CD4-positive, alpha-beta T cell treated with Interferon gamma for 1 hour (primary cell): ENCODE measurements at places on chromosomes 12 and 14.

- DNase-seq, result no peak
Measured at GRCh38 chr12:72282721-72283120, 10.6 kb downstream of the TRHDE start.

DNA sequence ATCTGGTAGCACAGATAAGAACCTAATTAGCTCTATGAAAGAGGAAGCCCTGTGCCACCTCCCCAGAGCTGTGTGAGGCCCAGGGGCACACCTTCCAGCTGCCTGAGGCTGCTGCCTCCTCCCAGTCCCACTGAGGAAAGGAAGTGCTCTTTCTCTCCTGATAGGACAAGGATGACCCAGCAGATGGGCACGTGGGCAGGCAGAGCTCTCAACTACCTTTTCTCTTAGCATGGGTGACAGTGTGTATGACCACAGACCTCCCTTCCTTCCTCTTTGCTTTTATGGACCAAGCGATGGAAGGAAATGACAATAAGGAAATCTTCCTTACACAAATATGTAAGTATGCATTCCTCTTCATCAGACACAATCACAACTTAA, 127.6 kb upstream of the AMIGO2 start:
- peak; percentile 65 for DNase-seq

GRCh38 chr12:59168647-59169046, 248.3 kb upstream of the LRIG3 start:
- no peak for DNase-seq

DNA sequence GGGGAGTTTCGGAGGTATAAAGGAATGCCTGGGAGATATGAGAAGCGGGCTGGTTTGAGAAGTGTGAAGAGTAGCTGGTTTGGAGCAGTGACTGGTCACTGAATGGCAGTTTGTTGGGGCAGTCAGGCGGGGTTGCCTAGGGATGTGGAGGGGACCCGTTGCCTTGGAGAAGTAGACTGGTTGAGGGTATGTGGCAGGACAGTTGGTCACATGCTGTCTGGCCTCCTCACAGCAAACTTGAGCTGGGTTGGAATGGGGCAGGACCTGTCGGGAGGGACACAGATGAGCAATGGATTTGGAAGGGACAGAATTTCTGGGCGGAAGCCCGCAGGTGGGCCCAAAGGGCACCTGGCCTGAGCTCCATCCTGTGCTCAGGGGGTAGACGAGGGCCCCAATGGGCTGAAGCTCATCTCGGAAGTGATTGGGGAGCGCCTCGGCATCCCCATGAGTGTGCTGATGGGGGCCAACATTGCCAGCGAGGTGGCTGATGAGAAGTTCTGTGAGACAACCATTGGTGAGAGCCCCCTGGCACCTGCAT, 2.2 kb downstream of the GPD1 start:
- no peak for DNase-seq

GRCh38 chr12:11609045-11609444, 40.4 kb upstream of the ETV6 start:
- DNase-seq, result no peak

- DNase-seq, result no peak
Measured at GRCh38 chr12:26119391-26119989, 5.3 kb downstream of the BHLHE41 start.

DNA sequence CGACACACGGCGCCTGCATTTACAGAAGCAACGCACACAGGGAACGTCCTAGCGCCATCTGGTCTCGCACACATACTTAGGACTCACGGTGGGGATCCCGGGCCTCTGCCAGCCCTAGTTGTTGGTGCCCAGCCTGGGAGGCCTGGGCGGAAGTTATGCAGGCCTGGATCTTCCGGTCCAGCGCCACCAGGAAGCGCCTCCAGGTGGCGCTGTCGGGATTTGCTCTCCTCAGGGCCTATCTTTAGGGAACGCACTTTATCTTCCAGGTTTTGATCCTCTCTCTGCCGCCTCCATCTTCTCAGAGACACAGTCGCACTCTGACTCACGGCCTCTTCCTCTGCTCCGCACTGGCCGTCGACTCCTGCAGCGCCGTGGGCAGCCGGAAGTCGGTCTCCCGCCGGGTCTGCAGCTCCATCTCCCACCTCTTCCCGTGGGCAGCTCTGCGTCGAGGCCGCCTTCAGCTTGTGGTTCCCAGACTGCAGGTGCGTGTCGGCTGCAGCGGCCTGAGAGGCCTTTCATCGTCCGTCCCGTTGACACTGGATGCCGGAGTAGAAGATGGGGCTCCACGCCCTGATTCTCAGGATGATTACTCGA, 760.4 kb downstream of the TMEM121 start:
- no peak for DNase-seq

DNA sequence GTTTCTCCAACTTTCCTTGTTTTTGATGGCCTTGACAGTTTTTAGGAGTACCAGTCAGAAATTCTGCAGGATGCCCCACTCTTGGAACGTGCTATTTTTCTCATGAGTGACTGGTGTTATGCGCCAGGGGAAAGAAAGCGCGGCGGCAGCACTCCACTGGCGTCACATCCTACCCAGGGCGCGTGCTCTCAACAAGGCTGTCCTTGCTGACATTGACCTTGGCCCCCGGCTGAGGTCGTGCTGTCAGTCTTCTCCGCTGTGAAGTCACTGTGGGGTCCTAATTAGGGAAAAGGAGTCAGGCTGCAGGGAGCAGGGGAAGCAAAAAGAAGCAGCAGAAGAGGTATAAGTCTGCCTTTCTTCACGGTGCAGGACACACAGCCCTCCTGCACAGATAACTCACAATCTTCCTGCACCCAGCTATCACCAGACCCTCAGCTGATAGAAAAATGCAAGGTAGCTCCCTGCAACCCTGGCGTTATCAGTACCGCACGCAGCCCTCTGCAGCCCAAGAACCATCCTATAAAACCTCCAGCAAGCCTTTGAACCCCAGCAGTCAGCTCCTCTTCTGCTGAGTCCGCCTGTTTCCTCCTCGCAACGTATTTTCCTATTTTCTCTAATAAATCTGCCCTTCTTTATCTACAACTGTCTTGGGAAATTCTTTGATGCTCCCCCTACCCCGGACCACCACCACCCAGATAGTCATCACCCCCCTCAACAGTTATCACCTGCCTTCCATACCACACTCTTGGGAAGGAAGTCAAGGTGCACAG, 48.0 kb upstream of the C14orf180 start:
- no peak for DNase-seq

DNA sequence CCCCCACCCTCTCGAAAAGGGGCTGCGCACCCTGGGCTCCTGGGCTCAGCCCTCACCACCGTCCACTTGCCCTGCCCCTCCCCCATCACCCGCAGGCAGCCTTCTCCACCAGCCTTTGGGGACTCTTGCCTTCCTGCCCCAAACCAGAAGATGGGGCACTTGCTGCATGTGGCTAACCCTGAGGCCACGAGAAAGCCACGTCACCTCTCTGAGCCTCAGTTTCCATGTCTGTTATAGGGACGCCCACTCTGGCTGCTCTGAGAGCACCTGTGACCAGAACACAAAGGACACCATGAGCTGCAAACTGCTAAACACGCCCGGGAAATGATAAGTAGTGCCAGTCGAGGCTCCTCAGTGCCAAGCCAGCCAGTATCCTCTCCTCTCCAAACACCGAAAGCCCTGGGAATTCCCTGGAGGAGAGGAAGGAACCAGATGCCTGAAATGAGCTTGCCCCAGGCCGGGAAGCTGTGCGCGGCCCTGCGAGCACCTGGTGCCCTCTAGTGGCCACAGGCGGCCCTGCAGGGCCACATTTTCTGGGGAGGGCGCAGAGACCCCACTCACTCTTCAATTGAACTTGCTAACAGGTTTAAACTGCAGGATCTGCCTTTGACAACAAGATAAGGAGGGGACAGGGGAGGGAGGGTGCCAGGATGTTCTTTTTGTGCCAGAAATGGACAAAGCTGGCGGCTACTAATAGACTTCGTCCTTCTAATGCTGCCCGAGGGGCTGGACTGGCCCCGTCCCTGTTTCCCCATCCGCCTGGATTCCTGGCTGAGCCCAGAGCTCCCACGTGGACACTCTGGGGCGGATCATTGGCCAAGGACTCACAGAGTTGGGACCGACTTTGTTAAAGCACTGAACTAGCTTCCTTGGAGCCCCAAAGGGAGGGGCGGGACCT, 10.2 kb upstream of the SERPINA9 start:
- DNase-seq, result no peak

DNA sequence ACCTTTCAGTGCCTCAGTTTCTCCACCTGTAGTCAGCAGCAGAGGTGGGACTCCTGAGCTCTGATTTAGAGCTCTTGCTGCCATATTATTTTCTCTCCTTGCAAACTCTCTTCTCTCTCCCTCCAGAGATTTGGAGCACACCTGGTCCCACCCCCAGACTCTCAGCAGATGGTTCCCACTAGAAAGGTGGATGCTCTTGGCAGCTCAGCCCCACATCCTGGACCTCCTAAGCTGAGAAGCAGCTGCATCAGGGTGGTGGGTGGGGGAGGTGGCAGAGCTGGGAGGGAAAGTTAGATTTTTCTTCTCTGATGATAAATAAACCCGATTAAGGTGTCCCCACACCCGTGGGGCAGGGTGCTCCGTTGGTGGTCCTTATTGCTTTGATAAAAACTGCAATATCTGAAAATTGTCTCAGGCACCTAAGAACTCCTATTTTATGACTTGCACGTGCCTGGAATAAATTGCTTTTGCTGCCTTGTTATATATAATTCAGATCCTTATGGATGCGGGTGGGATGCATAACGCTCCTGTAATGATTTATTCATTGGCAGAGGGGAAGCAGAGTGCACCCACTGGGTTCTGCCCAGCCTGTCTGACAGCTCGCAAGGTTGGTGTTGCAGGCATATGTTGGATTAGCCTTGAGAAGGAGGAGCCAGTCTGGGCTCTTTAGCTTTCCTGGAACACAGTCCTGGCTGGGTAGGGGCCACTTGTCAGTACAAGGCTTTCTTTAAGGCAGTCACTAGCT, 214.2 kb downstream of the SUDS3 start:
- no peak for DNase-seq

DNA sequence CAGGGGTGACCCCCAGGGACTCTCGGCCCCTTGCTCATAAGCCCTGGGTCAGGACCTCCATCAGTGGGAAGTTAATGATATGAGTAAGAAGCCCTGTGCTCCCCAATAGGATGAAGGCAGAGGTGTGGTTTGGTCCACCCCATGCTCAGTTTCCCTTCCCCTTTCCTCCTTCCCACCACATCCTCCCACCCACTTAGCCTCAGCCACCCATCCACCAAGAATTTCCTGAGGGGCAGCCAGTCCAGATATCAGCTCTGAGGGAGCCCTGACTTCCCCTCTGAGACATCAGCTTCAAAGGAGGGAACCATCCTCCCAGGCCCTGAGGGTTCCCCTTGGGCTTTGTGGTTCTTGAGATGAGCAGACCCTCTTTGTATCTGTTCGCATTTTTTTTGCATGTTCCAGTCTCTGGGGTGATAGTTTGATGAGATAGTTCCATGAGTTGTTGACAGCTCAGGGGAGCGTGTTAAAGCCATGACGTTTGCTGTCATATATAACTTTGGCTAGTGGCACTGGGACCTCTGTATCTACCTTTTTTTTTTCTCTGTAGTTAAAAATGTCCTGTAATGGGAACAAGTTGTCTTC, 71.2 kb downstream of the LGMN start:
- DNase-seq, result peak; percentile 41

DNA sequence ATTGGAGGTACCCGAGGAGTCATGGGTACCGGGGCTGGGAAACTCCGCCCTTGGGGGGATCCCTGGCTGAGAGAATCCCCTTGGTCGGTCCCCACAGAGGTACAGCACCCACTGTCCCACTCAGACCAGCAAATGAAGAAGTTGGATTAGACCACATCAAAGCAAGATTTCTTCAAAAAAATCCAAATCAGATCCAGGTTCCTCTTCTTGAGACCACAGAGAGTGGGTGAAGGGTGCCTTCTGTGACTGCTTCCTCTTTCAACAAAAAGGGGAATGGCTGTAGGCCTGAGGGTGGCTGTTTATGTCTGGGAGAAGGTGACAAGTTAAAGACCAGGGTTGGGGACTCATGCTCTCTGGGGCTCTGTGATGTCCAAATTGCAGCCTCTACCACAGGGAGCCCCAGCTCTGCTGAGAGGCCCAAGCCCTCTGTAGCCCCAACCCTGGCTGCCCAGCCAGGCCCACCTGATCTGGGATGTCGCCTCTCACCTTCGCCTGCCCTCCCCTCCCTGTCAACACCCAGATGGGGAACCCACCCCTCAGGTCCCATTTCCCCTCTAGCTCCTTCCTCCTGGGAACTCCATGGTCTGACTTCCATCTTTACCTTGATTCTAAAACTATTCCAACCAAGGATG, 50.9 kb downstream of the ZFP36L1 start:
- DNase-seq, result peak; percentile 65

DNA sequence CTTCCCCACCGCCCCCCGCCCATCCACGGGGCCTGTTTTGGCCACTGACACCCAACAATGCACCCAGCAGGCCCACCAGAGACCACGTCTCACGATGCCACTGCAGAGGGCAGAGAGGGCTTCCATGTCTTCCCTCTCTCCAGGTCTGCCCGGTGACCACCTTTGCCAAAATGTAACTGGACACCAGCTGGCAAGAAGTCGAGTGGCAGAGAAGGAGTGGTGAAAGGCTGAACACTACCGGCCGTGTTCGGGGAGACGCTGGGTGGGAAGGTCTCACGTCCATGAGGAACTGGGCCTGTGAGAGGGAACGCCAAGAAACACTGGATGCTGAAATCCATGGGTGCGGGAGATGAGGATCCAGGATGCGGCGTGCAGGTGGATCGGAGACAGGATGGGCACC, 308.2 kb downstream of the ADGRD1 start:
- DNase-seq, result no peak

GRCh38 chr14:76767681-76768656, 6.7 kb downstream of the VASH1 start:
- DNase-seq, result peak; percentile 90

DNA sequence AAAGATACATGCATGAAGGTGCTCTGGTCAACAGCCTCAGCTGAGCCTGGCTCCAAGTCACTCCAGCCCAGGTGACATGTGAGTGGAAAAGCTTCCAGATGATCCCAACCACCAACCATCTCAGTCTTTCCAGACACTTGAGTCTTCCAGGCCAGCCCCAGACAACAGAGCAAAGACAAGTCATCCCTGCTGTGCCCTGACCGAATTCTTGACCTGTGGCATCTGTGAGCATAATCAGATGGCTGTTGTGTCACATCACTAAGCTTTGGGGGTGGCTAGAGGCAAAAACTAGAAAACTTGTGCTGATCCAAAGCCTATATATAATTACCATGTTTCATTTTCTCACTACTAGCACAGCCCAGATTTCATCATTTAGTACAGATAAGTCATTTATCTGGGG, 50.8 kb upstream of the ISM2 start:
- no peak for DNase-seq

DNA sequence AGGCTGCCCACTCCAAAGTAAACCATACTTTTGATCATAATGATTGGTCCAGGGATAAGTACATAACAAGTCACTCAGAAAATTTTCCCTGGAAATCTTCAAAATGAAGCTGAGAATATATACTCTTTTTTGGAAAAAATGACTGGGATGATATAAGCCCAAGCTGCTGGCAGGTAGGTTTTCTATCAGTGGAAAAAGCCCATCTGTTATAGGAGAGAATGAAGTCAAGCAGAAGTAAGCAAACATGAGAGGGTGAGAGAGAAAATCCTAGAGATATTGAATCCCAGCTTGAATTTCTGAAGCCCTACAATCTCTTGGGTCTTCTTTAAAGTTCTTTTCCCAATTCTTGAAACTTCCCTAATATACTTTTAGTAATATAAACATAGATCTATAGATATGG, 37.3 kb upstream of the ZDHHC17 start:
- DNase-seq, result no peak

GRCh38 chr12:14252697-14253096, 112.8 kb upstream of the ATF7IP start:
- no peak for DNase-seq
